ENCODE measurements at places on chromosomes 2 and 18.

- H3K4me1 ChIP-seq = peaks cover 72% of the 10 kb centered on the region
- peaks cover 9% of the 10 kb centered on the region for H3K27me3 ChIP-seq
- peaks cover 27% of the 10 kb centered on the region for H3K36me3 ChIP-seq
- H3K27ac ChIP-seq = peak overlapping the region; percentile 92
- peak overlapping the region; percentile 79 for H3K4me3 ChIP-seq
- DNase-seq = no peak
Measured at GRCh38 chr18:74281011-74281979, 10.5 kb downstream of the CYB5A start.

GRCh38 chr2:132974467-132975095 is 304.6 kb upstream of the LYPD1 start:
- H3K27ac ChIP-seq = no peak overlapping the region
- no peaks in the 10 kb centered on the region for H3K4me1 ChIP-seq
- H3K27me3 ChIP-seq = no peaks in the 10 kb centered on the region
- no peaks in the 10 kb centered on the region for H3K36me3 ChIP-seq

GRCh38 chr2:2673406-2673805 is 342.3 kb upstream of the MYT1L start:
- no peak overlapping the region for H3K4me3 ChIP-seq
- no peak for DNase-seq
- H3K27ac ChIP-seq = no peak overlapping the region
- peaks cover 6% of the 10 kb centered on the region for H3K27me3 ChIP-seq
- H3K36me3 ChIP-seq = peaks cover 3% of the 10 kb centered on the region

- H3K36me3 ChIP-seq = no peaks in the 10 kb centered on the region
- no peak overlapping the region for H3K27ac ChIP-seq
- no peak overlapping the region for H3K4me3 ChIP-seq
- peaks cover 2% of the 10 kb centered on the region for H3K27me3 ChIP-seq
- DNase-seq = no peak
Measured at GRCh38 chr2:939936-940601, 10.6 kb upstream of the SNTG2 start.

DNA sequence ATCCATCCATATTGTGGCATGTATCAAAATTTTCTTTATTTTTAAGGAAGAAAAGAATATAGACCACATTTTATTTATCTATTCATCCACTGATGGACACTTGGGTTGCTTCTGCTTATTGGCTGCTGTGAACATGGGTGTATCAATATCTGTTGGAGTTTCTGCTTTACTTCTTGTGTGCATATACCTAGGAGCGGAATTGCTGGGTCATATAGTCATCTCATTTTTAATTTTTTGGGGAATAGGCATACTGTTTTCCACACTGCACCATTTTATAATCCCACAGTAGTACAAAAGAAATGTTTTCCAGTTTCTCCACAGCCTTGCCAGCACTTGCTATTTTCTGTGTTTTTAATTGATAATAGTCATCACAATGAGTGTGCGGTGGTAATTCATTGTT is 197.2 kb downstream of the ACKR3 start:
- no peak overlapping the region for H3K27ac ChIP-seq
- H3K4me1 ChIP-seq = peaks cover 6% of the 10 kb centered on the region
- H3K36me3 ChIP-seq = no peaks in the 10 kb centered on the region
- H3K27me3 ChIP-seq = no peaks in the 10 kb centered on the region
- no peak for DNase-seq

GRCh38 chr2:157895531-157895930 is 19.4 kb upstream of the ACVR1 start:
- H3K27ac ChIP-seq = no peak overlapping the region
- H3K36me3 ChIP-seq = no peaks in the 10 kb centered on the region
- DNase-seq = no peak
- H3K27me3 ChIP-seq = peaks cover 1% of the 10 kb centered on the region
- H3K4me3 ChIP-seq = no peak overlapping the region
- H3K4me1 ChIP-seq = peaks cover 13% of the 10 kb centered on the region

- H3K27me3 ChIP-seq = peaks cover 3% of the 10 kb centered on the region
- peaks cover under 1% of the 10 kb centered on the region for H3K4me1 ChIP-seq
- no peak for DNase-seq
- H3K36me3 ChIP-seq = peaks cover 3% of the 10 kb centered on the region
Measured at GRCh38 chr2:11055679-11056215, 99.5 kb upstream of the SLC66A3 start.

DNA sequence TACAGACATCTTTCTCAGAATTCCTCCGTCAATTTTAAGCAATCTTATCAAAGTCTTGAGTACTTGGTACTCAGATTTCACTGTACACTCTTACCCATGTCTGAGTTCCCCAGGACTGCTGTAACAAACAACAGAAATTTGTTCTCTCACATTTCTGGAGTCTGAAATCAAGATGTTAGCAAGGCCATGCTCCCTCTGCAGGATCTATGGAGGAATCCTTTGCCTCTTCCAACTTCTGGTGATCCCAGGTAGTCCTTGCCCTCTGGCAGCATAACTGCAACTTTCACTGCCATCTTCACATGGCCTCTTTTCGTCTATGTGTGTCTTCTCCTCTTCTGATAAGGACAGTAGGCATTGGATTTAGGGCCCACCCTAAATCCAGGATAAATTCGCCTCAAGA is 17.1 kb upstream of the CACNB4 start:
- no peaks in the 10 kb centered on the region for H3K4me1 ChIP-seq
- peaks cover 2% of the 10 kb centered on the region for H3K27me3 ChIP-seq
- no peak overlapping the region for H3K4me3 ChIP-seq
- no peak overlapping the region for H3K27ac ChIP-seq

- peaks cover 39% of the 10 kb centered on the region for H3K4me1 ChIP-seq
- H3K36me3 ChIP-seq = no peaks in the 10 kb centered on the region
- no peak for DNase-seq
- no peaks in the 10 kb centered on the region for H3K27me3 ChIP-seq
- H3K4me3 ChIP-seq = no peak overlapping the region
Measured at GRCh38 chr2:134198006-134198634, 55.8 kb upstream of the MGAT5 start.

GRCh38 chr2:156333951-156334495 is 1.5 kb upstream of the NR4A2 start:
- H3K27me3 ChIP-seq = peaks cover 32% of the 10 kb centered on the region
- peaks cover 14% of the 10 kb centered on the region for H3K36me3 ChIP-seq
- H3K27ac ChIP-seq = peak overlapping the region; percentile 90
- H3K4me3 ChIP-seq = peak overlapping the region; percentile 96
- peak; percentile 83 for DNase-seq

DNA sequence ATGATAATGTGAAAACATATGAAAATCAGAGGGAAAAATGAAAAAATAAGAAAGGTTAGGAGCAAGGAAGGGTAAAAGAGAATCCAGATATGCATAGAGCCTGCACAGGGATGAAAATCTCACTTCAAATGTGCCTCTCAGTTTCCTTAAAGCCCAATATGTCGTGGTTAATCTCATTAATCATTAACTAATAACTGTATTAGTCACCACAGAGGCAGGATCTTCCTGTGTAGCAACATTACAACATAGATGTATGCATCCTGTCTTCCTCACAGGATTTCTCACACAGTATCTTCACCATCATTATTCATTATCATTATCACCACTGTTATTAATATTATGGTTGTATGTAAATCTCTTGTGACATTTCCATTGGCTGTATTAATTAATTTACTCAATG is 361.2 kb upstream of the SOX11 start:
- DNase-seq = no peak
- no peaks in the 10 kb centered on the region for H3K27me3 ChIP-seq
- H3K4me3 ChIP-seq = no peak overlapping the region
- H3K27ac ChIP-seq = no peak overlapping the region

DNA sequence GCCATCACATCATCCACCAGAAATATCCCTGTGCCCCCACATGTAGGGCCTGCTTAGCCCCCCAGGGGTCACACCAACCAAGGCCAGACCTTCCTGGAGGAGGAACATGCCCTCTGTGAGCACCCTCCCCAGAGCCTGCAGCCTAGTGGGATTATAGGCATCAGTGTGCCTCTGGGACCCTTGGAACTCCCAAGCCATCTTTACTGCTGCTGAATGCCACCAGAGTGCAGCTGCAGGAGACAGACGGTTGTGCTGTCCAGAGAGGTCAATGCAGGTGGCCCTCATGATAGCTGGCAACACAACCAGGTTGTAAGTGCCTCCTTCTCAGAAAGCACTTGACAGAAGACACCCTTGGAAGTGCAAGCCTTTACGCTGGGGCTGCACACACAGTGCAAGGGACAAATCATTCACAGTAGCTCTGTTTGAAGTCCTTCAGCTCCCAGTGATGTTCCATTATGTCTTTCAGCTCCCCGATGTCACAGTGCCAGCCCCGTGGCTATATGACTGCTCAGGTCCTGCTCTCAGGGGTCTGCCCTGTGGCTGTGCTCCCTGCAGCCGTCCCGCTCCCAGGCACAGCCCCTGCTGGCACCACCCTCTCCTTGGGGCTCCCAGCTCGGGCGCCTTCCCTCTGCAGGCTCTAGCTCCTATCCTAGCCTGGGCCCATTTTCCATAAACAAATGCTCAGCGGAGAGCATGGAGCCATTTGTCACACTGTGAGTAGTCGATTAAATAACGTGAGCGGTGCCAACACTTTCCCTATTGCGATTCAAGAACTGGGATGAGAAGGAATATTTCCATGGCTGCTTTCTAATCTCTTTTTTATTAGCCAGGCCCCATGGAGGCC is 65.1 kb downstream of the EDAR start:
- peaks cover 2% of the 10 kb centered on the region for H3K4me1 ChIP-seq
- no peak overlapping the region for H3K27ac ChIP-seq
- H3K27me3 ChIP-seq = peaks cover 8% of the 10 kb centered on the region
- H3K36me3 ChIP-seq = no peaks in the 10 kb centered on the region

DNA sequence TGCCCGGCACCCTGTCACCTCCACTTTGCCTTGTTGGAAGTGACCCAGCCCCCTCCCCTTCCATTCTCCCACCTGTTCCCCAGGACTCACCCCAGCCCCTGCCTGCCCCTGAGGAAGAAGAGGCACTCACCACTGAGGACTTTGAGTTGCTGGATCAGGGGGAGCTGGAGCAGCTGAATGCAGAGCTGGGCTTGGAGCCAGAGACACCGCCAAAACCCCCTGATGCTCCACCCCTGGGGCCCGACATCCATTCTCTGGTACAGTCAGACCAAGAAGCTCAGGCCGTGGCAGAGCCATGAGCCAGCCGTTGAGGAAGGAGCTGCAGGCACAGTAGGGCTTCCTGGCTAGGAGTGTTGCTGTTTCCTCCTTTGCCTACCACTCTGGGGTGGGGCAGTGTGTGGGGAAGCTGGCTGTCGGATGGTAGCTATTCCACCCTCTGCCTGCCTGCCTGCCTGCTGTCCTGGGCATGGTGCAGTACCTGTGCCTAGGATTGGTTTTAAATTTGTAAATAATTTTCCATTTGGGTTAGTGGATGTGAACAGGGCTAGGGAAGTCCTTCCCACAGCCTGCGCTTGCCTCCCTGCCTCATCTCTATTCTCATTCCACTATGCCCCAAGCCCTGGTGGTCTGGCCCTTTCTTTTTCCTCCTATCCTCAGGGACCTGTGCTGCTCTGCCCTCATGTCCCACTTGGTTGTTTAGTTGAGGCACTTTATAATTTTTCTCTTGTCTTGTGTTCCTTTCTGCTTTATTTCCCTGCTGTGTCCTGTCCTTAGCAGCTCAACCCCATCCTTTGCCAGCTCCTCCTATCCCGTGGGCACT is 4.5 kb downstream of the RETREG2 start:
- DNase-seq = peak; percentile 18
- peaks cover 15% of the 10 kb centered on the region for H3K27me3 ChIP-seq
- H3K36me3 ChIP-seq = peaks cover 37% of the 10 kb centered on the region
- H3K4me3 ChIP-seq = peak overlapping the region; percentile 77
- peak overlapping the region; percentile 57 for H3K27ac ChIP-seq

GRCh38 chr2:27074738-27075565 is 3.5 kb upstream of the EMILIN1 start:
- peak overlapping the region; percentile 72 for H3K27ac ChIP-seq
- peaks cover 4% of the 10 kb centered on the region for H3K36me3 ChIP-seq
- H3K4me3 ChIP-seq = no peak overlapping the region
- DNase-seq = peak; percentile 44
- H3K27me3 ChIP-seq = peaks cover 15% of the 10 kb centered on the region

DNA sequence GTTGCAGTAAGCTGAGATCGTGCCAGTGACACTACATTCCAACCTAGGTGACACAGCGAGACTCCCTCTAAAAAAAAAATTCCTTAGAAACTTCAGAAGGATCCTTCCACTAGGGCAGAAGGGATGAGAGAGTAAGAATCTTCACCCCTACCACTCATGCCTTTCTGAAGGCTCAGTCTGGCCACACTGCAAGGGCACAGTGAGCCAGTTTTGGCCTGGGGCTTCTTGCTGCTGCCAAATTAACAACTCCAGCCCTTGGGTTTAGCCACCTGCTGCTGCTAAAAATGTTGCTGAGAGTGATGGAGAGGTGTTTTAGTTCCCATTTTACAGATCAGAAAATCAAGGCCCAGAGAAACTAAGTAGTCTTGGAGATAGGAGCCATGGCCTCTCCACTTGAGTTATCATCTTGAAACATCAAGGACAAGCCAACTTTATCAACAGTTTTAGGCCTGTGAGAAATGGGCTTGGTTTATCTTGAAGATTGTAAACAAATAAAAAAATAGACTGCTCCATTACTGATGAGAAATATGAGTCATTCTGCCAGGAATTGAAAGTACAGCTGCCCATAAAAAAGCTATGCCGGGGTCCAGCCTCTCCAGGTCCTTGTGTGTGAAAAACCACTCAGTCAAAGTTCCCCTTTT is 31.9 kb upstream of the CASP8 start:
- H3K27ac ChIP-seq = no peak overlapping the region
- H3K27me3 ChIP-seq = no peaks in the 10 kb centered on the region
- H3K4me1 ChIP-seq = peaks cover 16% of the 10 kb centered on the region
- no peak overlapping the region for H3K4me3 ChIP-seq
- no peak for DNase-seq
- H3K36me3 ChIP-seq = no peaks in the 10 kb centered on the region

- H3K4me3 ChIP-seq = no peak overlapping the region
- H3K36me3 ChIP-seq = peaks cover 9% of the 10 kb centered on the region
- DNase-seq = no peak
- peaks cover 19% of the 10 kb centered on the region for H3K27me3 ChIP-seq
- peak overlapping the region; percentile 7 for H3K27ac ChIP-seq
- H3K4me1 ChIP-seq = peaks cover 4% of the 10 kb centered on the region
Measured at GRCh38 chr2:240229603-240230235, 89.3 kb upstream of the OTOS start.

DNA sequence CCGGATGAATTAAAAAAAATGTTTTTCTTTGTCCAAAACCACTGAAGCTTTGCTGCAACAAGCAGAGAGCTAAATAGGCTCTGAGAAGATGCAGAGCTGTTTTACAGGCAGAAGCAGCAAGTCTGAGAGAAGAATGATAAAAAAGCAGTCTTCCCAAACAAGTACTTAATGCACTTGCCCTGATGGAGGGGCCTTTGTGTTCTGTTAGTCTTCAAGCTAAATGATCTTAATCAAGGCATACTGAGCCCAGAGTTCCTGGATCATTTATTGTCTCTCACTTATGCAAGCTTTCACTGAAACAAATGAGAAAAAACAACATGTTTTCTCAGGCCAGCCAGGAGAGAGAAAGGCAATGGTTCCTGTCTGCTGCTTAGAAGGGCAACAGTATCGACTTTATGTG is 152.5 kb downstream of the CLIP4 start:
- no peaks in the 10 kb centered on the region for H3K4me1 ChIP-seq
- H3K4me3 ChIP-seq = no peak overlapping the region
- no peaks in the 10 kb centered on the region for H3K27me3 ChIP-seq

- H3K4me1 ChIP-seq = peaks cover 4% of the 10 kb centered on the region
- H3K4me3 ChIP-seq = no peak overlapping the region
- H3K27me3 ChIP-seq = peaks cover 3% of the 10 kb centered on the region
- no peak overlapping the region for H3K27ac ChIP-seq
- peak; percentile 45 for DNase-seq
- H3K36me3 ChIP-seq = no peaks in the 10 kb centered on the region
Measured at GRCh38 chr2:158753641-158754611, 41.2 kb upstream of the DAPL1 start.

- peaks cover 3% of the 10 kb centered on the region for H3K4me1 ChIP-seq
- H3K36me3 ChIP-seq = no peaks in the 10 kb centered on the region
- no peak overlapping the region for H3K4me3 ChIP-seq
- peaks cover 1% of the 10 kb centered on the region for H3K27me3 ChIP-seq
- DNase-seq = no peak
Measured at GRCh38 chr18:13305301-13305700, 86.7 kb downstream of the LDLRAD4 start.
